Left lung (tissue), 14 donors: ENCODE measurements at places on chromosomes 7 and 10. TPM values are rescaled to one million over a fixed set of nuclear protein-coding genes. Genes with fewer than 3 reads are reported as not detected.
A peak's percentile ranks its signal among the peaks of the same experiment; 100 is the strongest.

The ZNF425 gene
- total RNA-seq, result 1.5 TPM

GRCh38 chr7:38685851-38686250, 54.7 kb upstream of the AMPH start:
- H3K27ac ChIP-seq, result no peak overlapping the region
- no peaks in the 10 kb centered on the region for H3K27me3 ChIP-seq
- H3K36me3 ChIP-seq, result no peaks in the 10 kb centered on the region
- DNase-seq, result no peak
- no peak overlapping the region for H3K4me3 ChIP-seq
- H3K4me1 ChIP-seq, result no peaks in the 10 kb centered on the region

The GPR26 gene
- not detected for total RNA-seq

DNA sequence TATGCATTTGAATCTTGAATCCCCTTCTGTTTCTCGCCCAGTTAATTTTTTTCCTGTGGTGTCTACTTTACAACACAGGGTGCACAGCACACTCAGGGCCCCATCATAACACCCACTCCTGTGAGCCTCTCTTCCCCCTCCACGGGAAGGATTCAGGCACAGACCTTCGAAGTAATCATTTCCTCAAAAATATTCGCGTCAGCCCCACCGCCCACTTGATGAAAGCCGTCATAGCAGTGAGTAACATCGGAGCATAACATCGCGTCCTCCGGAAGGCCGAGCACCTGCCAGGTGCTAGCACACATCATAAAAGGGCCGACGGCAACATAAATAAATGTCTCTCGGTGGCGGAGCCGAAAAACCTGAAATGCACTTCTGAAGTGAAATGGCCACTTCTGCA, 201.7 kb upstream of the ADARB2 start:
- no peak overlapping the region for H3K27ac ChIP-seq
- H3K4me1 ChIP-seq, result no peaks in the 10 kb centered on the region
- H3K4me3 ChIP-seq, result no peak overlapping the region

- no peak for DNase-seq
- no peaks in the 10 kb centered on the region for H3K27me3 ChIP-seq
- no peaks in the 10 kb centered on the region for H3K4me1 ChIP-seq
Measured at GRCh38 chr10:90321132-90321816, 536.6 kb downstream of the HTR7 start.

DNA sequence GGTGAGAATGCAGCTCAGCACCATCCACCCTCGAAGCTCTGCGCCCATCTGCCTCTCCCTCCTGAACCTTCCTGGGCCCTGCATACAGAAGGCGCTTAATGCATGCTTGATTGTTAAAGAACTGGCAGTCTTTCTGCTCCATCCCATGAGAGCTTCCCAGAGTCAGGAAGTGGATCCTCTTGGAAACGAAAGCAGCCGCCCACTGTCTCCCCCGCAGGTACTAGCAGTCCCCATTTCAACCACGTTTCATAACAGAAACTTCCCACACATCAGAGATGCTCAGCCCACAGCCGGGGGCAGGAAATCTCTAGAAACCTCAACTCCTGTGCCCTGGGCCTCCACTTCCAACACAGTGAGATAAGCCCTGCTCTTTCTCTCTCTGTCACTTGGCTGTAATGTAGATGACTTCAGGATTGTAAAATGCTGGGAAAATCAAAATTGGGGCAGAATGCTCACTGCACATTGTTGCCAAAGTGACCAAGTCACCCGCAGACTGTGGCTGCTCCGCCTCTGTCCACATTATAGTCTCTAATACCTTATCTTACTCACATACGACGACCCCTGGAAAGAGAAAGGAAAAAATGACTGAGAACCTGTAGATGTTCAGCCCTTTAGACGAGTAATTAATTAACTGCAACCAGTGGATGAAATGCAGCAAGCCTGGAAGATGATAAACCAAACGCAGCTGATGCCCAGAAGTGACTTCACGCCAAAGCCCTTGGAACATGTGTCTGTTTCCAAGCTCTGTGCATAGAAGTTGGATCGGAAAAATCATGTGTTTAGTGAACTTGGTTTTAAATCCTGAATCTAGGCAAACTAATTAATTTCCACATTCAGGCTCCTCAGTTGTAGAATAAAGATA, 28.5 kb downstream of the GSDME start:
- peak; percentile 5 for DNase-seq
- H3K36me3 ChIP-seq, result no peaks in the 10 kb centered on the region
- no peak overlapping the region for H3K4me3 ChIP-seq
- no peak overlapping the region for H3K27ac ChIP-seq

- H3K36me3 ChIP-seq, result no peaks in the 10 kb centered on the region
- H3K27me3 ChIP-seq, result no peaks in the 10 kb centered on the region
- no peak overlapping the region for H3K27ac ChIP-seq
- H3K4me3 ChIP-seq, result no peak overlapping the region
- no peak for DNase-seq
Measured at GRCh38 chr10:124156524-124157260, 63.3 kb upstream of the CHST15 start.

The ARL4A gene
- total RNA-seq, result 27.0 TPM

DNA sequence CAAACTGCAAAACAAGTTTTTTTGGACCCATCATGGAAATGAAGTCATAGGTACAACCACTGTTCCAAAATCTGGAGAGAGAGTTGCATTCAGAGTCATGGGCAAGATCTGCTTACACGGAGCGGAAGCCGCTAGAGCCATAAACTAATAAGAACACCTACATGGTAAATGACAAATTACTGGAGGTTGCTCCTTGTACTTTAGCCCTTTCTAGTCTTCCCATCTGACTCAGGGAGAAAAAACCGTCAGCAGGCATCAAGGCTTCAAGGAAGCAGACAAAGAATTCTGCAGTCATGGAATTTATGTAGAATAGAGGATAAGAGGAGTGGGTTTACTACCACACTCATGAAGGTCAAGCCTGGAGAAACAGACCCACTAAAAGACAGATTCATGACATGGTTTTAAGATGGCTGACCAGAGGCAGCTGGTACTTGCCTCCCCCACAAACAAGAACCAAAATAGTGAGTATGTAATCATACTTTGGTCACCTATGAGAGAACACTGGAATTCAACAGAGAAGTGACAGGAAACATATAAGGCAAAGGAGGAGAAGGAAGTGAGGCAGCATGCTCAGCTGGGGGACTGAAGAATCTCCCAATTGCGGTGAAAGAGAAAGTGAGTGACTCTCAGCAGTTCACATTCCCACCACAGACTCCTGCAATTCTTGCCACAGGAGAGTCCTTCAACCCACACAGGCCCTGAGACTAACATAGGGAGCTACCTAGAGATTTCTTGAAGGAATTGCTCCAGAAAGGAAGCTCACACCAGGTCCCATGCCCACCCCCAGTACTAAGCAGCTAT, 42.4 kb upstream of the ASAH2 start:
- DNase-seq, result no peak
- no peak overlapping the region for H3K27ac ChIP-seq
- no peak overlapping the region for H3K4me3 ChIP-seq
- no peaks in the 10 kb centered on the region for H3K27me3 ChIP-seq

- no peak for DNase-seq
- H3K27me3 ChIP-seq, result no peaks in the 10 kb centered on the region
- no peak overlapping the region for H3K4me3 ChIP-seq
- no peaks in the 10 kb centered on the region for H3K4me1 ChIP-seq
- no peaks in the 10 kb centered on the region for H3K36me3 ChIP-seq
- H3K27ac ChIP-seq, result no peak overlapping the region
Measured at GRCh38 chr10:22491931-22492615, 146.8 kb downstream of the SPAG6 start.

GRCh38 chr10:77678146-77678545, 40.5 kb upstream of the KCNMA1 start:
- H3K4me3 ChIP-seq, result no peak overlapping the region
- H3K36me3 ChIP-seq, result no peaks in the 10 kb centered on the region
- no peak overlapping the region for H3K27ac ChIP-seq
- no peaks in the 10 kb centered on the region for H3K4me1 ChIP-seq
- H3K27me3 ChIP-seq, result no peaks in the 10 kb centered on the region

GRCh38 chr7:66183700-66184099, 21.4 kb upstream of the TPST1 start:
- no peaks in the 10 kb centered on the region for H3K27me3 ChIP-seq
- no peak for DNase-seq
- H3K36me3 ChIP-seq, result no peaks in the 10 kb centered on the region

DNA sequence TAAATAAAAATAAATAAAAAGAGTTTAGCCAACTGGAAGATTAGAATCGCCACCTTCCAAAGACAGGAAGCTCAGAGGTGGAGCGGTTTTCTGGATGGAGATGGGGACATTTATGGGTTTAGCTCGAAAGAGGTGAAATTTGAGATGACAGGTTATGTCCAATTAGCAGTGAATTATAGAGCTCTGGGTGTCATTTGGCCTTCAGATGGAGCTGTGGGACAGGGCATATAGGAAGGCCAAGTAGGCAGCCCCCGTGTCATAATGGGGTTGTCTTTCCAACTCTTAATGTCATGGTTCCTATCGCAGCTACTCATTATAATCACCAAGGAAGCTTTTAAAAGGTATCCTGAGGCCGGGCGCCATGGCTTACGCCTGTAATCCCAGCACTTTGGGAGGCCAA, 21.0 kb upstream of the EEPD1 start:
- no peak overlapping the region for H3K4me3 ChIP-seq
- no peaks in the 10 kb centered on the region for H3K36me3 ChIP-seq
- no peak for DNase-seq
